ENCODE measurements at places on chromosomes 3 and 15.

GRCh38 chr3:95711789-95712188 lies 1102.6 kb upstream of the EPHA6 start:
- DNase-seq = no peak

- DNase-seq = no peak
Observed at GRCh38 chr3:169526246-169526645, 137.3 kb downstream of the MECOM start.

DNA sequence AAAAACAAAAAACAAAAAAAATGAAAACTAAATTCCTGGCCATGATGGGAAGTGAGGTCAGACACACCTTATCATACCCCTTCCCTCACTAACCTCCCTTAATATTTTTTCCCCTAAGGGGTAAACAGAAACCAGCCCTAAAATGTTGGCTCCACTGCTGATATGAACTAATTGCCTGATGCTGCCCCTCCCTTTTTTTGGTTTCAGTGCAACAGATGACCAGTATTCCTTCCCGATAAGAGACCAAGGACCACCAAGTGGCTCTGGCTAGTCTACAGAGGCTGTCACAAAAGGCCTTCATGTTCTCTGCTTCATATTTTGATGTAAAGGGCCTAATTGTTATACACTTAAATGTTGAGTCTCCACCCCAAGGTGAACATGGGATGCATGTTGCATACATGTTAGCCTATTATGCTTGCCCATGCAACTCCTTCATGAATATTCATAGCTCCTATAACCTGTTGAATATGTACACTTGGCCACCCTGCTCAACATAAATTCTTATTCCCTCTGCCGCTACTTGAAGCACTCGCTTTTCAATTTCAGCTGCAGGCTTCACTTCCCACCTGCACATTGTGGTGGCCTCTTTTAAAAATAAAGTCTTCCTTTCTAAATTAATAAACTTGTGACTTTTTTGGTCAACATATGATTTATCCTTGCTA lies 12.3 kb upstream of the STAC start:
- no peak for DNase-seq

- DNase-seq = no peak
Observed at GRCh38 chr3:143628971-143629370, 219.3 kb downstream of the SLC9A9 start.

DNA sequence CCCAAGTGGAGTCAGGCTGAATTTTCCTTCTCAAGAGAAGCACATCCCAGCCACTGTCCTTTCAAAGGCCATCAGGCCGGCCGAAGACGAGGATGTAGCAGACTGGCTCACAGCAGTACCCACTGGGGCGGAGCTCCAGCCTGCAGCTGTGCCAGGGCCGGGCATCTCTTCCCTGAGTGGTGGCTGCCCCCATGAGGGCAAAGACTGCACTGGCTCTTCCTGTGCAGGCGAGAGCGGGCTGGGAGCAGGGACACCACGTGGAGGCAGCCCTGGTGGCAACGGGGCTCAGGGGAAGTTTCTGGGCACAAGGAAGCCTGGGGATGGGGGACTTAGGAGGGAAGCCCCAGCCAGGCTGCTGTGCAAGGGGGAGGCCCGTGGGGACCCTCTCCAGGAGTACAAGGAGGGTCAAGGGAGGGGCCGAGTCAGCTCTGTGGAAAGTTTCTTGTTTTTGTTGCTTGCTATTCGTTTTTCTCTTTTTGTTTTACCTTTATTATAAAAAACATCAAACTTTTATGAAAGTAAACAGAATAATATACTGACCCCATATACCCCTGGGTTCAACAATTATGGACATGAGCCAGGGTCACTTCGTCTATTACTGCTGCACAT lies 66.1 kb downstream of the RPN1 start:
- no peak for DNase-seq

DNA sequence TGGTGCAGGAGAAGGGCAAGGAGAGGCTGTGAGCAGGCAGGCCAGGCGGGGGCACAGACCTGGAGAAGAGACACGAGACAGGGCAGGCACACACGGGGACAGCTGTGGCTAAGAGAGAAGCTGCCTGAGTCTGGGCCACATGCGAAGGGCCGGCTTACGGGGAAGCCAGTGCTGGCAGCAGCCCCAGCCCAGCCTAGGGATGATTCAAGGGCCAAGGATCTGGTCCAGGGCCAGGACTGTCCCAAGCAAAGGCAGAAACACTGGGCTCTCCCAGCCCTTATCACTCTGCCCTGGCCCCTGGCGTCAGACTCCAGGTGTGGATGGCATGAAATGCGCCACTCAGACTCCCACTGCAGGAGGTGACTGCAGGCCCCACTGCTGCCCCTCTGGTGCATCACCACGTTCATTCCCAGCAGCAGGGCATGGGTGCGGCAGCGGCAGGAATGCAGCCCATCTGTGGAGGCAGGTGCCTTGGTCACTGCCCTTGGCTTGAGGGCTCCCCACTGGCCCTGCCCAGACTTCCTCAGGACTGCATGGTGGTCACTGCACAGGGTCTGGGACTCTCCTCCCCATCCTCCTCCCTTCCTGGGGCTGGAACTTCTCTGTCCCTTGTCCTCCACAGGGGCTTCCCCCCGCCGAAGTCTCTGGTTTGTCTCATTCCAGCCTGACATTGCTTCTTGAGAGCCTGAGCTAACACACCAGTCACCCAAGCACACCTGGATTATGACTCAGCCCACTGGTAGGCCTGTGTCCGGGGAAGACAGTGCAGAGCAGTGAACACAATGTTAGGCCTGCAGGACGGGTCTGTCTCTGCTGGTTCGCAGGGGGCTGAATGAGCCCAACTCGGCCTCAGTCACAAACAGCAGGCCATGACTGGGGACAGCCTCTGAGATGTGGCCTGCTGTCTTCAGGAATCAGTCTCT lies 69.3 kb downstream of the TBC1D2B start:
- no peak for DNase-seq

DNA sequence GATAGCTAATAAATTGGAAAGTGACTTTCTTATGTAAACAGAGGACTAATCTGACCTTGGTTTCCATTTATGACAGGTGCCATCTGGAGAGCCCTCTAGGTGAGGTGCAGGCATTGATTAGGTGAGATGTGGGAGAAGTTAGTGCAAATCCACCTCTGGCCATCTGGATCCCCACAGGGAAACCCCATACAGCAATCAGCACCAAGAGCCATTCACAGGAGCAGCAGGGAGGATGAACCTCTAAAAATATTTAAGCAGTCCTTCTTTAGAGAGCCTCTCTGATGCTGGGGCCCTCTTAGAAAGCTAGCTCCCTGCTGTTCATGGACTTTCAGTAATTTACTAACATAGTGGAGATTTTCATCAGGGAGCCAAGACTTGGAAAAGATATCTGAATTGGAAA lies 69.3 kb downstream of the CLSTN2 start:
- no peak for DNase-seq

- no peak for DNase-seq
Observed at GRCh38 chr15:99324082-99324620, 72.9 kb downstream of the LRRC28 start.

DNA sequence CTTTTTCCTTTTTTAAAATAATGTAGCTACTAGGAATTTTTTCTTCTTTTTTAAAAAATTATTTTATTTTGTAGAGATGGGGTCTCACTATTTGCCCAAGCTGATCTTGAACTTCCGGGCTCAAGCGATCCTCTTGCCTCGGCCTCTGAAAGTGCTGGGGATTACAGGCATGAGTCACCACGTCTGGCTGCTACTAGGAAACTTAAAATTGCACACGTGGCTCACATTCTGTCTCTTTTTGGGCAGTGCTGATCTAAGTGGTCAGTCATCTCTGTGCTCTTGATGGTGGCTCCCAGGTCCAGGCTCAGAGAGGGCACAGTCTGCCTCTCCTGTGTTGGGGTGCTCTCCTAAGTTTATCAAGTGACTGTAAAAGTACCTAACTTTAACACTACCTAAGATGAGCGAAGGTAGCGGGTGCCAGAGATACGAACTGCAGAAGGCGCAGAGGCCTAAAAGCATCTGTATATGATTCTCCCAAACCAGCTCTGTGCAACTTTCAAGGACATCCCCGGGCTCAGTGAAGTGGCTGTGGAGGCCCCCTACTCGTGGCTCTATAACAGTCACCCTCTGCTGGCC lies 52.9 kb upstream of the SEC13 start:
- DNase-seq = no peak

- DNase-seq = no peak
Observed at GRCh38 chr15:83858820-83859505, 205.0 kb downstream of the ADAMTSL3 start.

- DNase-seq = no peak
Observed at GRCh38 chr3:42442640-42443039, 32.2 kb upstream of the LYZL4 start.

GRCh38 chr3:129118745-129119144 lies 2.9 kb downstream of the RAB43 start:
- no peak for DNase-seq

Measured in central memory CD8-positive, alpha-beta T cell (primary cell).